ENCODE measurements at places on chromosomes 7 and 10. TPM values are rescaled to one million over a fixed set of nuclear protein-coding genes. Genes with fewer than 3 reads are reported as not detected.
A peak's percentile ranks its signal among the peaks of the same experiment; 100 is the strongest.

GRCh38 chr10:9043466-9043865 lies 989.0 kb downstream of the GATA3 start:
- no peaks in the 10 kb centered on the region for H3K4me1 ChIP-seq
- H3K4me3 ChIP-seq = no peak overlapping the region
- no peak overlapping the region for H3K27ac ChIP-seq

DNA sequence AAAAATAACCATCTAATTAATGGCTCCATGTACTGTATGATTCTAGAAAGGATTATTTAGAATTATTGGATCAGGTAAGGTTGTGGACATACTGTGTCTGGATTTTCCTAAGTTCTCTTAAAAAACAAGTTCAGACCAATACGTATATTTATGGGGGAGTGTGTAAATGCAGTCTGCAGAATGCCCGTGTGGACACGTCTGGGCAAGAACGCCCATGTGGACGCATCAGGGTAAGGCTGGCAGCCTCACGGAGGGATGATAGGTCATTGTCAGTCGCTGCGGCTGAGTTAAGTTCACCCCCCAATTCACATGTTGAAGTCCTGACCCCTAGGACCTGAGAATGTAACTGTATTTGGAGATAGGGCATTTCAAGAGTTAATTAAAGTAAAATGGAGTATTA lies 160.0 kb upstream of the SHH start:
- no peaks in the 10 kb centered on the region for H3K27me3 ChIP-seq
- no peak overlapping the region for H3K27ac ChIP-seq
- no peak for DNase-seq
- H3K4me3 ChIP-seq = no peak overlapping the region
- H3K36me3 ChIP-seq = no peaks in the 10 kb centered on the region

GRCh38 chr10:44126291-44126717 lies 258.6 kb downstream of the CXCL12 start:
- H3K36me3 ChIP-seq = no peaks in the 10 kb centered on the region
- H3K4me1 ChIP-seq = no peaks in the 10 kb centered on the region
- H3K27me3 ChIP-seq = no peaks in the 10 kb centered on the region
- no peak for DNase-seq
- no peak overlapping the region for H3K27ac ChIP-seq
- no peak overlapping the region for H3K4me3 ChIP-seq

DNA sequence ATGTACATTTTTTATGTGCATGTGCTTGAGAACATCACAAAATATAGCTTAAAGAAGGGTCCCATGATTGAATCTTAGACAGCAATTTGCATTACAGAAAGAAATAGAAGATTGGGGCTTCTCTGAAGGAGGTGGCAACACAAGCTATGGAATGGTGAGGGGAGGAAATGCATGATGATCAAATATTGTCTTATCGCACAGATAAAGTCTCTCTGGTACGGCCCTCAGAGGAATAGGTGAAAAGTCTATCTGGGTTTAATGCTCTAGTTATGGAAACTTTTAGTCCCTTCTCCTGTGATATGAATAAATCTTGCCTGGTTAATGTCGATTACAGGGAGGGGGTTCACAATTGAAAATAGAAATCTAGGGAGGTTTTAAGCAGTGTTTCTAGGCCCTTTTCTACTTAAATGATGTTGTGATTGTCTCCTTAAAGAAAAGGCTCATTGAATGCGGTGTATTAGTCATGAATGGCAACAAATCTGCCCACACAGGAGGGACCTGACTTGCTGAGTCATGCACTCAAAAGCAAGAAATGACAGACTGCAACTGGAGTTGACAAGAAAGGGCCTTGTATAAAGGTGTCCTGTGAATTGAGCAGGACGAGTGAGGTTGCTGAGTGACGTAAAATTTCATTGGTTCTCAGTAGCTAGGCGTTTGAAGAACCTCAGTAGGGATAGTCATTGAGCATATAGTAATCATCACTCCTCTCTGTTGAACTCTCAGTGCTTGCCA lies 133.4 kb upstream of the CSTF2T start:
- H3K27ac ChIP-seq = peak overlapping the region; percentile 45
- DNase-seq = no peak
- no peak overlapping the region for H3K4me3 ChIP-seq
- no peaks in the 10 kb centered on the region for H3K36me3 ChIP-seq

GRCh38 chr10:129459762-129460539 lies 7.1 kb upstream of the MGMT start:
- H3K27me3 ChIP-seq = no peaks in the 10 kb centered on the region
- no peaks in the 10 kb centered on the region for H3K4me1 ChIP-seq
- H3K36me3 ChIP-seq = no peaks in the 10 kb centered on the region
- no peak for DNase-seq

- H3K4me3 ChIP-seq = no peak overlapping the region
- peaks cover 9% of the 10 kb centered on the region for H3K4me1 ChIP-seq
- peak overlapping the region; percentile 75 for H3K27ac ChIP-seq
- no peaks in the 10 kb centered on the region for H3K36me3 ChIP-seq
- no peak for DNase-seq
These were observed 18.0 kb downstream of the CALU start for GRCh38 chr7:128757203-128757602.

GRCh38 chr10:4313051-4313450 lies 513.0 kb upstream of the AKR1E2 start:
- H3K27me3 ChIP-seq = no peaks in the 10 kb centered on the region
- H3K27ac ChIP-seq = no peak overlapping the region
- no peaks in the 10 kb centered on the region for H3K4me1 ChIP-seq
- no peak for DNase-seq
- no peaks in the 10 kb centered on the region for H3K36me3 ChIP-seq
- no peak overlapping the region for H3K4me3 ChIP-seq

DNA sequence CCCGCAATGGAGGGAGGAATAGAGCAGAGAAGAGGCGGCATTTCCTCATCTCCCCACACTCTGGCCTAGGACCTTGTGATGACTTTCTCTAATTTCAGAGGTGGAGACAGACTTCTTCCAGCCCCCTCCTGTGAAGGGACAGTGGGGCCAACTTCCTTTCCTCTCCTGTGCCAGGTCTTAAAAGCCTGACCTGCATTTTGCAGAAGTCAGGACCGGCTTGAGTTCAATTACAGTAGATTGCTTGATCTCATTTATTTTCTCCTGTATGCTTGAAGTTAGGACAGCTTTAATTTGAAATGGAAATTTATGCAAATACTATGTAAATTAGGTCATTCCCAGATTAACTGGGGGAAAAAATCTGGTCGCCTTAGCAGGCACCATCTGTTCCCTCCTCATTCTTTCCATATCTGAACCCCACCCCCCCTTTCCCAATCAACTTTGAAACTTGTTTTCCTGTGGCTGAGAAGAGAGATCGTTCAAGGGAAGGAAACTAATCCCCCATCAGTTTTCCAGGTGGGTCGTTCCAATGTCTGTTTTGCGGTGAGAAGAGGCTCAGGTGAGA lies 57.1 kb downstream of the SYPL1 start:
- H3K4me3 ChIP-seq = no peak overlapping the region
- no peak for DNase-seq
- peaks cover 31% of the 10 kb centered on the region for H3K4me1 ChIP-seq
- H3K27ac ChIP-seq = no peak overlapping the region
- H3K36me3 ChIP-seq = no peaks in the 10 kb centered on the region
- H3K27me3 ChIP-seq = no peaks in the 10 kb centered on the region

DNA sequence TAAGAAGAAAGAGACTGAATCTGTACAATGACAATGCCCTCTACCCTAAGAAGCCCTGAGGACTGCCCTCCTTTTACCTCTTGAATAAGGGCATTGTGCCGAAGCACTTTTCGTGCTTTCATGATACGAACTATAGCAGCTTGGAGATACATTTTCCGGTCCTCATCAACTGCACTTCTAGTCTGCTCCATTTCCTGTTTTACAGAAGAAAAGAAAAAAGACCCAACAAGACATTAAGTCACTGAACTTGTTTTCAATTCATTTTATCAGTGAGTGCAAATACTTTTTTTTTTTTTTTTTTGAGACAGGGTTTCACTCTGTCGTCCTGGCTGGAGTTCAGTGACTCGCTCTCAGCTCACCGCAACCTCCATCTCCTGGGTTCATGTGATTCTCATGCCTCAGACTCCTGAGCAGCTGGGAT lies 78.4 kb downstream of the CUL2 start:
- no peak for DNase-seq
- no peaks in the 10 kb centered on the region for H3K4me1 ChIP-seq
- no peak overlapping the region for H3K4me3 ChIP-seq
- H3K27me3 ChIP-seq = no peaks in the 10 kb centered on the region
- H3K36me3 ChIP-seq = peaks cover 98% of the 10 kb centered on the region

- H3K27ac ChIP-seq = no peak overlapping the region
- H3K36me3 ChIP-seq = no peaks in the 10 kb centered on the region
- DNase-seq = no peak
- no peak overlapping the region for H3K4me3 ChIP-seq
- H3K4me1 ChIP-seq = no peaks in the 10 kb centered on the region
- no peaks in the 10 kb centered on the region for H3K27me3 ChIP-seq
These were observed 22.0 kb upstream of the LIPF start for GRCh38 chr10:88642209-88642608.

- H3K36me3 ChIP-seq = no peaks in the 10 kb centered on the region
- H3K4me3 ChIP-seq = no peak overlapping the region
- H3K27ac ChIP-seq = no peak overlapping the region
- H3K27me3 ChIP-seq = no peaks in the 10 kb centered on the region
- no peaks in the 10 kb centered on the region for H3K4me1 ChIP-seq
These were observed 38.2 kb downstream of the PPP1R3A start for GRCh38 chr7:113880559-113880958.

GRCh38 chr10:114552050-114552449 lies 106.0 kb downstream of the ABLIM1 start:
- H3K27me3 ChIP-seq = no peaks in the 10 kb centered on the region
- H3K4me1 ChIP-seq = peaks cover 13% of the 10 kb centered on the region
- DNase-seq = no peak

DNA sequence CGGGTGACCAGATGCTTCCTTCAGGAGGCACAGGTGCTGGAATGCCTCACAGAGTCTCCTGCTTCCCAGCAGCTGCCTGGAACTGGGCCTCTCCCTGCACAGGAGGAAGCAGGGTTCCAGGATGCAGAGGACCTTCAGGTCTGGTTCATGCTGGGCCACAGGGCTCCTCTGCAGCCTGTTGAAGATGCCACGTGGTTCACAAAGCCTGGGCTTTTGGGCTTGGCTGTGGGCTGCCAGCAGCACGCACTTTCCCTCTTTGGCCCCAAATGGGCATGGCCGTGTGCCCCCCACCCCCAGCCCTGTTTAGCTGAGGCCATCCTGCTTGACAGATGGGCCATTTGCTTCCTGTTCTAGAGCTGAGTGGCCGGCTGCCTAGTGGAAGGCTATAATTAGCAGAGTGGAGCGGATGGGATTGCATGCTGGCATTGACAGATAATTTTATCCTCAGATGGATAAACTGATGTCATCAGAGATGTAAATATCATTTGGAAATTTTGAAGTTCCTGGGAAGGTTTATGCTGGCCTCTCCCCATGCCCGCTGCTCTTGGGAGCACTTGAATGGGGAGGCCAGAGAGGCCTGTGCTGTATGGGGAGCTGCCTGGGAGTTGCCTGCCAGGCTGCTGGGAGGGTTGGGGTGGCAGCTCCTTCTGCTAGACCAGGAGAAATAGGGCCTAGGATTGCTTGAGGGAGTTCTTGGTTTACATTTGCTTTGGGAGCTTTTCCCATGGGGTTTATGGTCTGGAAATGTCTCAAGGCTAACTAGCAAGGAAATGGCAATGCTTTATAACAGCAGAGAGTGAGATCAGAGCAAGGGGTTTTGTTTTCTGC lies 28.2 kb downstream of the TSPAN15 start:
- H3K4me1 ChIP-seq = peaks cover 76% of the 10 kb centered on the region
- H3K27ac ChIP-seq = peak overlapping the region; percentile 83
- H3K27me3 ChIP-seq = no peaks in the 10 kb centered on the region
- no peak overlapping the region for H3K4me3 ChIP-seq

- H3K4me1 ChIP-seq = peaks cover 22% of the 10 kb centered on the region
- no peaks in the 10 kb centered on the region for H3K27me3 ChIP-seq
- no peaks in the 10 kb centered on the region for H3K36me3 ChIP-seq
- no peak for DNase-seq
These were observed 143.0 kb downstream of the RAPGEF5 start for GRCh38 chr7:22214000-22214399.

- H3K4me3 ChIP-seq = no peak overlapping the region
- no peaks in the 10 kb centered on the region for H3K36me3 ChIP-seq
- H3K4me1 ChIP-seq = no peaks in the 10 kb centered on the region
- H3K27ac ChIP-seq = no peak overlapping the region
- no peaks in the 10 kb centered on the region for H3K27me3 ChIP-seq
These were observed 106.1 kb downstream of the POU6F2 start for GRCh38 chr7:39083781-39084180.

DNA sequence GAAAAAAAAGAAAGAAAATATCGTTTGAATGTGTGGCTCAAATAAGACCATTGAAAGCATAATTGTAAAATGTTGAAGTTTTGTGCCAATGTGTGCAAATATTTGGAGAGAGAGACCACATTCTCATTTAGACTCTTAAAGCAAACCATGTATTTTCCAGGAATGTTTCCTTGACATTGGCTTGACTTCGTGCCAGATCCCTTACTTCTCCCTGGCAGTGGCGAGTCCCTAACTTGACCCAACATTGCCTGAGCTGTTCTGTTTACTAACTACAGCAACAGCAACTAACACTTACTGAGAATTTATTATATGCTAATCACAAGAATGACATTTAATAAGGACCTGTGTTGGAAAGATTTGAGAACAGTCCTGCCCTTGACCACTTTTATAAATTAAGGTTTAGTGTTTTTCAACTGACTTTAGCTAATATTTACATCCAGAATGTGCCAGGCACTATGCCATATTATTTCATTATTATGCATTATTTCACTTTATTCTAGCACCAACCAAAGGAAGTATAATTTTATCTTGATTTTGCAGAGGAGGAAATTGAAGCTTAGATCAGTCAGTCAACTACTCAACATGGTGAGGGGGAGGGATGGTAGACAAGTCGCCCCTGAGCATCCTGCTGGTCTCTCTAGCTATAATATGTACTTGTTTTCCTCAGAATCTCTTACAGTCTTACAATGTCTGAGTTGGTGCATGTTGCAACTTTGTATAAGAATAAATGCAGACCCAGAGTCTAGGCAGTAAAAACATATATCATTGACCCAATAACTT lies 29.7 kb downstream of the ZNF467 start:
- H3K4me1 ChIP-seq = peaks cover 10% of the 10 kb centered on the region
- no peak overlapping the region for H3K4me3 ChIP-seq
- H3K36me3 ChIP-seq = no peaks in the 10 kb centered on the region
- peaks cover 29% of the 10 kb centered on the region for H3K27me3 ChIP-seq
- no peak overlapping the region for H3K27ac ChIP-seq
- no peak for DNase-seq

- no peak overlapping the region for H3K4me3 ChIP-seq
- no peaks in the 10 kb centered on the region for H3K36me3 ChIP-seq
- H3K27ac ChIP-seq = no peak overlapping the region
- no peak for DNase-seq
These were observed 168.3 kb downstream of the CHRM2 start for GRCh38 chr7:137036768-137037167.

The NEBL gene
- 61.8 TPM for total RNA-seq

The IFIT1B gene
- not detected for total RNA-seq

The SNX13 gene
- 39.9 TPM for total RNA-seq

The FAM25A gene
- 353 TPM for total RNA-seq

The ENKUR gene
- total RNA-seq = 0.31 TPM

The AKR1D1 gene
- not detected for total RNA-seq

The ASAH2B gene
- total RNA-seq = 1.0 TPM

The GPR37 gene
- total RNA-seq = 6.0 TPM

The MBL2 gene
- total RNA-seq = not detected

The KNDC1 gene
- 0.53 TPM for total RNA-seq
